ENCODE measurements at places on chromosomes 16 and 17.

GRCh38 chr17:42106009-42106408 lies 6.5 kb downstream of the DHX58 start:
- no peak for DNase-seq

- DNase-seq, result no peak
Observed at GRCh38 chr16:57233944-57234706, 10.9 kb upstream of the ARL2BP start.

GRCh38 chr17:8153525-8153956 lies 1.3 kb upstream of the PER1 start:
- DNase-seq, result peak; percentile 79

DNA sequence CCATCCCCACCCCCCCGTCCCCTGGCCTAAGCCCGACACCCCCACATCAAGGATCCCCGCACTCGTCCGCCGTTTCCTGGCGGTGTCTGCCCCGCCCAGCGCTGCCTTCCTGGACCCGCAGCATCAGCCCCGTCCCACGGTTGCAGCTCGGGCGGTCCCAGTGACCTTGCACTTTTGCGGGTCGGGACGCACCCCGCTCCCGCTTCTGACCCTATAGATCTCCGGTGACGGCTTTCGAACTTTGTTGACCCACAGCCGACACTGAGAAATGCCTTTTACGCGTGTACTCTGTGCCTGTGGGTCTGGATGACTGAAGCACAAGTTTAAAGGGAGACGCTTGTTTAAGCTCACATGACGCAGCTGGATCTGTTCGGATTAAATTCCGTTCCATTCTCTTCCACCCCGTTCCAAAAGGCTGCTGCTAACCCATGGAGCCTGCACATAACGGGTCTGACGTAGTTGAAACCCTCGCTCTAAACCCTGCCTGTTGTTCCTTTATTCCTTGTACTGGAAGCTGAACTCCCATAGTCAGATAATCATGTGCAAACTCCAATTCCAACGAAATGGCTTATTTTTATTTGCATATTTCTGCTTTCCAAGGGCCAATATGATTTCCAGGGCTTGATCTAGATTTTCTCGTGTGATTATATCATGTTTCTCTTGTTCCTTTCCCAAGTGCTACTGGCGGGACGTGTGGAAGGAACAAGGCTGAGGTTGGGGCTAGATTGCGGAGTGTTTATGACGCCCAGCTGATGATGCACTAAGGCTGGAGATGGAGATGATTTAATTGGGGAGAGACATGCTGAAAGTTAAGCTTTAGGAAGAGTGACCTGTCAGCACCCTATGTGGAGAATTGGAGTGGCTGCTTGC lies 834 bp downstream of the FLYWCH1 start:
- DNase-seq, result peak; percentile 48

- DNase-seq, result peak; percentile 26
Observed at GRCh38 chr17:47253541-47254402, at the start of gene ITGB3. Gene ITGB3, plus strand, starts transcription at chr17:47253827. Its CDS starts 35 bp downstream, at chr17:47253862.

DNA sequence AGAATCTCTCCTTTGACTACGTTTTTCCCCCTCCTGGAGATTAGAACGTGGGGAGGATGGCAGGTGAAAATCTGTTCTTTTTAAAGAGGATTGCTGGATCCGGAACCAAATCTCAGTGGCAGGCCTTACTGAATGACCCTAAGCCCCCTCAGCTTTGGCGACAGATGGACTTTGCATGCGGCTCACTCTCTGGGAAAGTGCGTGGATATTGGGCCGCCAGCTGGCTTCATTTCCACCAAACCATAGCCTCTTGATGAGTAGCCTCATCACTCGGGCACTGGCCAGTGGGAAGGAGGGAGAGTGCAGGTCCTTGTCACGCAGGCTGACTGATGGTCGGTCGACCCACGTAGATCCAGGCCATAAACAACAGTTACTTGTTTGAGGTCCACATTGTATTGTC lies 31.3 kb upstream of the CCDC182 start:
- no peak for DNase-seq

DNA sequence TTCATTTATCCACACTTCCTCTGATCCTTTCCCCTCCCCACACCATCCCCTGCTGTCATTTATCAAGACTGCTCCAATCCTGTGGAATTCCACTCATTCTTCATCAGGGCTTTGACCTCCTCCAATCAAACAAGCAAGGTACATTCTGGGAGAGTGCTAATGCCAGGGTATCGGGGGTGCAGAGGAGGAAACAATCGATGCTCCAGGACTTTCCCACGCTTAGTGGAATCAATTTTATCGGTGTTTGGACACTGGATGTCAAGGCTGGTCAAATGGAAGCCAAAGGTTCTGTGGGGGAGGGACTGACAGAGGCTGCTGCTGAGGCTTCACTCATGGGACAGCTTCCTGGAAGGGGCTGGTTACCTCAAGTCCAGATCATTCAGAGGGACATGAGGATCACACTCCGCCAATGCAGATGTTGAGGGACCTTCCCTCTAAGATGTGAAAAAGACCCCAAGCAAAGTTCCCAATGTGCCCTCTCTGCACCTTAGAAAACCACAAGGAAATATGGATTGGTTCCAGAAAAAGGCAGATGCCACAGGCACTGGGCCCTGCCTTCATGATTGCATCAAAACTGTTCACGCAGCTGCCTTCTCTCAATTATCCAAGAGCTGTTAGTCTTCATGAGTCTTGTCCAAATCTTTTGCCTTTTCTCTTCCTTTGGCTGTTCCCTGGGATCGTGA lies 44.7 kb upstream of the SOX9 start:
- DNase-seq, result no peak

GRCh38 chr17:69928611-69929010 lies 146.4 kb upstream of the KCNJ16 start:
- DNase-seq, result no peak

DNA sequence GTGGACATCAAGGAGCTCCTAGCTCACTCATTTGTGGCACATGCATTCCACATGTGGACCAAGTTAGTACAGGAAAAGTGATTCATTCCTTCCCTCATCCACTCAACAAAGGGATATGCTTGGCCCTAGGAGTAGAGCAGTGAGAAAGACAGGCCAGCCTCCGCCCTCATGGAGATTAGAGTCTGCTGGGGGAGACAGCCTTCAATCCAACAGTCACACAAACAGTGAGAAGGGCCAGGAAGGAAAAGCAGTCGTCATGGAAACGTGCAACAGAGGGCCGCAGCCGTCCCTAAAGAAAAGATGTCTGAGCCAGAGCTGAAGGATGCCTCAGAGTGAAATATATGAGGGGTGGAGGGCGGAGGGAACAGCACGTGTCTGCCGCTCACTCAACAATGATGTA lies 109.9 kb downstream of the VPS53 start:
- DNase-seq, result no peak

- DNase-seq, result no peak
Observed at GRCh38 chr17:72931163-72931562, 161.3 kb downstream of the SLC39A11 start.

GRCh38 chr16:31063495-31063842 lies 10.6 kb downstream of the ZNF668 start:
- DNase-seq, result no peak

GRCh38 chr17:70677783-70678647 lies 508.7 kb downstream of the KCNJ2 start:
- no peak for DNase-seq

- no peak for DNase-seq
Observed at GRCh38 chr17:81209141-81209540, 13.6 kb downstream of the CEP131 start.

DNA sequence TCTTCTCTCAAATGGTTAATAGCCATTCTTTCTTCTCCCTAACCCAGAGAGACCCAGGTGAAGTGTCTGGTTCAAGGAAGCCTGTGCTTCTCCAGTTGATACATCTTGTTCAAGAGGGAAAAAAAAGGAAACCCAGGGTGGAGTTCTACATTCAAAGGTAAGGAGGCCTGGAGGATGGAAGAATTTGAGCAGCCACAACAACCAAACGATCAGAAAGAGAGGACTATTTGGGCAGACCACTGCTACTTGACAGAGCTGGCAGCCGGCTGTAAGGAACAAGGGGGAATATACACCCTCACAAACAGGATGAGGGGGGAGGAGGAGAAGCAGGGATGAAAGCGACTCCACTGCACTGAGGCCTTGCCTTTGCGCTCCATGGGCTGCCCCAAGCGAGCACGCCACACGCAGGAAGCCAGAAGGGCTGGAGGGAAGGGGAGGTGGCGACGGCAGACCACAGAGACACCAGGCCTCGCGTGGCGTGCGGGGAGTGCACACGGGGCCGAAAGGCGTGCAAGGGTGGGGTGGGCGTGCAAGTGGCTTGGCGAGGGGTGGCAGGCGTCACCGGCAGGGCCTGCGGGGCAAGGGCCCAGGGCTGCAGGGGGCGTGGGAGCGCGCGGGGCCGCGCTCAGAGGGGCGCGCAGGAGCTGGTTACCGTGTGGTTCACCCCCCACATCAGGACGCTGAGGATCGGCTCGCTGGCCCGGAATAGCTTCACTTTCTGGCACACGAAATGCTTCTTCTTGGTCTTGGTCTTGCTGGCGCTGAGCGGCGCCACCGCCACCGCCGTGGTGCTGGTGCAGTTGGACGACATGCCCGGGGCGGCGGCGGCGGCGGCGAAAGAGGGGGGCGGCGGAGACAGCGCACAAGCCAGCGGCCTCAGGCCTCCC lies 499 bp downstream of the PIP4K2B start:
- DNase-seq, result peak; percentile 45

- DNase-seq, result peak; percentile 54
Observed at GRCh38 chr17:57442914-57443571, 186.7 kb downstream of the MSI2 start.

GRCh38 chr17:51674579-51675255 lies 414.4 kb downstream of the UTP18 start:
- no peak for DNase-seq

DNA sequence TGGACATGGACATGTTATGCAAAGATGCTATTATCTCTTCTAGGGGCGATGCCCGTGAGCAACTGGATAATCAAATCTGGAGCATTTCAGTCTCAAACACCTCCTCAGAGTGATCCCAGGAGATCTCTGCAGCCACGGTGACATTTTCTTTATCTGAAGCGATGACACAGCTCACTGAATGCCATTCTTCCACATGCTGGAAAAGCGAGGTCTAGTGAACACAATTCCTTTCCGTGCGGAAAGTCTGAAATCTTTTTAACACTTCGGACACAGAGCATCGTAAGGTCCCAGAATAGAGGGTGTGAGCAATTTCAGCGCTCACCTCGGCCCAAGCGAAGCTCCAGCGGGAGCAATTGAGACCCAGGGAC lies 531 bp upstream of the HASPIN start:
- DNase-seq, result no peak

GRCh38 chr16:29237971-29238370 lies 168.5 kb downstream of the NPIPB11 start:
- DNase-seq, result no peak

DNA sequence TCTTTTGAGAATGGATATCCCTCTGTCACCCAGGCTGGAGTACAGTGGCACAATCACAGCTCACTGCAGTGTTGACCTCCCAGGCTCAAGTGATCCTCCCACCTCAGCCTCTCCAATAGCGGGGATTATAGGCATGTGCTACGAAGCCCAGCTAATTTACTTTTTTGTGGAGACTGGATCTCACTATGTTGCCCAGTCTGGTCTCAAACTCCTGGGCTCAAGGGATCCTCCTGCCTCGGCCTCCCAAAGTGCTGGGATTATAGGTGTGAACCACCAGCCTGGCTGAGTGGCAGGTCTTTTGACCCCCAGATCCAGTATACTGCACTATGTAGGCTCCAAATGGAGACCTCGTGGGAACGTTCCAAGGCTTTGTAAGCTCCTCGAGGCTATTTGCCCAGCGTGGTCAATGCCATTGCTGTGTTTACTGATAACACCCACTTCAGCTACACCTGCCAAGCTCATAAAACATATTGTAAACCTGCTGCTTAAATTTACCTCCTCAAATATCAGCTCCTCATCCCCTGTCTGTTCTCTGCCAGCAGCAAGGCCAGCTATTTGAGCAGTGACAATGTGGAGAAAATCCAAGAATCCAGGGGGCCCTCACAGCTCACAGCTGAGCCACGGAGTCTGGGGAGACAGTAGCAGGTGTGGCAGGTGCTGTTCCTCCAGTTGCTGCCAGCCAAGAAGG lies 16.2 kb upstream of the KIFC3 start:
- DNase-seq, result no peak

DNA sequence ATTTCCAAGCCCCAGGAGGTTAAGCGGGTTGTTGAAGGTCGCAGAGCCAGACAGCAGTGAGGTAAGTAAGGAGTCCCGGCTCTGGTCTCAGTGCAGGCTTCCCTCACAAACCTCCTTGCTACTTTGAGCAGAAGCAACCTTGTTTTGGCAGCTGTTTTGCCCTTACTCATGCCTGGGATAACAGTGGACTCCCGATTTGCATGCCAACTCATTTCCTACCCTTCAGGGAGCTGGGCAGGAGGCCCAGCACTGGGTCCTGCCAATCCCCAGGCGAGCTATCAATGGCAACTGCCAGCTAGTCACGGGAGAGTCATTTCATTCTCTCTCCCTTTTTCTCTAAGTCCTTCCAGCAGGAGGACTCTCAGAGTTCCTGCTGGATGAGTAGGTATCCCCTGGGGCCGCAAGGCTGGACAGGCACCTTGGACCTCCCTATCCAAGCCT lies 72.0 kb upstream of the KSR1 start:
- DNase-seq, result peak; percentile 72

DNA sequence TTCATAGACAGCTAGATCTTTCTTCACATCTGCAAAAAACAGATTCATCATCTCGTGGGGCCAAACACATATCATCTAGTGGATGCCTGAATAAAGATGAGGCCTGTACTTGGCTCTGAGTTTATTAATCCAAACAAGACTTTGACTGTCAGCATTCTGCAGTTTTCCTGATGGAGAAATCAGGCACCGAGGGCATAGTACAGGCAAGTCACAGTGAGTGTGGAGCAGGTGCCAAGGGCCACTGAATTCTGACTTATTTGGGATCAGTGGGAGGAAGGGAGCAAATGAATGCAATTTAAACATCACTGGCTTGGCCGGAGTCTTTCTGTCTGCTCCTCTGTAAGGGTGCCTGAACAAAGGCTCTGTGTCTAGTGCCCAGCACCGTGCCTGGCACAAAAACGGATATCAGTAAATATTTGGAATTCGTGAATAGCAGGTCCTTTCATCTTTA lies 975 bp downstream of the CFAP20 start:
- DNase-seq, result peak; percentile 84

DNA sequence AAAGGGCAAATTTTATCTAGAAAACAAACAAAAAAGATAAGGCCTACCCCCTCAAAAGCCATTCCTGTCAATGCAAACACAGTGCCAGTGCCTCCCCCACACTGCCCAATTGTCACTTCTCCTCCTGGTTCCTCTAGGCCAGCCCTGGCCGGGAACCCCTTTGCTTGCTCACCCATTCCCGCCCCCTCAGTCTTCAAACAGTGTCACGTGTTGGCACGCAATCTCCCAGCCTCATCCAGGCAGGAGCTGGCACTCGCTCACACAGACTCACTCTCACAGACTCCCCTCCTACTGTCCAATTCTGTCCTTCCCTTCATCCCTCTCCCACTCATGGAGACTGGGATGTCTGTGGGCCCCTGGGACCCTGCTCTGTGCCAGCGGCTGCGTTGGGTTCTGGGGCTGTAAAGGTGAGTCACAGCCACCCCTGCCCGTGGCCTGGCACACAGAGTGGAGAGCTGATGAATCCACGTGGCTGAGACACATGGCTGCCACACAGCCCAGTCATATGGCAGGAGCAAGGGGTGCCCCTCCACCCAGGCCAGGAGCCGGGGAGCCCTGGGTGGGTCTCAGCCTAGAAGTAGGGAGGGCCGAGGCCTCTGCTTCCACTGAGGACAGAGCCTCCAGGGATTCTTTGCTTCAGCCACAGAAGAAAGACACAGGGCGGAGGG lies 54.8 kb downstream of the VAC14 start:
- no peak for DNase-seq

All from pons (tissue), 1 donor.